ENCODE measurements at places on chromosomes 7 and 10.

DNA sequence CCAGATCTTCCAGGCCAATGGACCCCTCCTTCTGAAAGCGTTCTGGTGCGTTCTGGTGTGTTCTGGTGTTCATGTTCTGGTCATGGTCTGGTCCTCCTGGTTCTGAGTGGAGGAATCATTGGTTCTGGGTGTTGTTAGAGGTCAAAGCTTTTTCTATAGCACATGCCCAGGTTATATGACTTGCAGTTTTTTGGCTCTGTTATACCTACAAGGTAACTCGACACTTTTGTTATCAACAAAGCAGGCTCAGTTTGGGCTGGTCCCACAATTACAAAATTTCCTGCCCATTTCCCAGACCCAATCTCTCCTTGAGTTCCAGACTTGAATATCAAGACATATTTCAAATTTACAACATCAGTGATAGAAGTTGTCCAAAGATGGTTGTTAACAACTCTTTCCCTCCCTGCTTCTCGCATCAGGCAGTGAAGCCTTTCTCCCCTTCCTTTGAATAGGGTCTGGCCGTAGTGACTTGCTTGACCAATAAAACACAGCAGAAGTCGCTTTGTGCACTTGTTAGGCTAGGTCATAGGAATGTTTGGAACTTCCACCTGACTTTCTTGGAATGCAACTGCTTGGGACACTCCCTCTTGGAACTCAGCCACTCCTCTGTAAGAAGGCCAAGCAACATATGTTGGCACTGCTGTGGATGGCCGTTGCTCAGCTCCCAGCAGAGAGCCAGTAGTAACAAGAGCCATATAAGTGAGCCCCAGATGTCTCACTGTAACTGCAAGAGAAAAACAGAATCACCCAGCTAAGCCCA is 83.1 kb upstream of the STEAP1B start:
- DNase-seq = no peak

GRCh38 chr10:17644485-17644943 is 563 bp downstream of the STAM start:
- DNase-seq = no peak

DNA sequence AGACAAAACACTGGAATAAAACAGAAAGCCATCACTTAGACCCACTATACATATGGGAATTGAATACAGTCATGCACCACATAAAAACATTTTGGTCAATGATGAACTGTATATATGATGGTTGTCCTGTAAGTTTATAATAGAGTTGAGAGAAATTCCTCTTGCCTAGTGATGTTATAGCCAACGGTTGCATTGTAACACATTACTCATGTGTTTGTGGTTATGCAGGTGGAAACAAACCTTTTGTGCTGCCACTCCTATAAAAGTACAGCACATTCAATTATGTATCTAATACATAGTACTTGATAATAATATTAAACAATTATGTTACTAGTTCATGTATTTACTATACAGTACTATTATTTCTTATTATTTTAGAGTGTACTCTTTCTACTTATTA is 381.2 kb upstream of the MBL2 start:
- no peak for DNase-seq

DNA sequence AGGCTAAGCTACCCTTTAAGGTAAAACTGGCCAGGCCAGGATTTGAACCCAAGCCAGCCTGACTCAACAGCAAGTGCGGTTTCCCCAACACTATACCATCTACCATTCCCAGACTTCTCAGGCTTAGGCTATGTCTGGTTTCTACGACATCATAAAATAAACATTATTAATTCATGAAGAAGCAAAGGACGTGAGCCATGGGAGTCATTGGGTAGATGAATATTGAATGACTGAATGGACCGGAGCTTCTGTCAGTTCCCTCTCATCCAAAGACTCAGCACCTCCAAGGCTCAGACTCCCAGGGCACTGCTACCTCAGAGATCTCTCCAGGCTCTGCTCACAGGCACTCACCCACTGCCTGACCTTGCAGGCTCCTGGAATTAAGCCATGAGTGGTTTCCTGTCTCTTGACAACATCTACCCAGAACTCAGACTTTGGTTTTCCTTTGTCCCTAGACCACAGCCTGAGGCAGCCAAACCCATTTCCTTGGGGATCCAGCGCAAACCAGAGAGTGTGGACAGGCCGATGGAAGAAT is 64.6 kb upstream of the STEAP1B start:
- DNase-seq = no peak

GRCh38 chr10:100020142-100020885 is 10.6 kb upstream of the DNMBP start:
- no peak for DNase-seq

GRCh38 chr7:138460176-138460648 is at the start of gene TRIM24:
TRIM24 (plus strand) TSS chr7:138460259; CDS start chr7:138460549, 290 bp downstream.
- no peak for DNase-seq

- DNase-seq = no peak
Measured at GRCh38 chr10:43869669-43870322, 221.1 kb upstream of the ZNF32 start.

- DNase-seq = no peak
Measured at GRCh38 chr7:141276031-141276430, 202.2 kb downstream of the TMEM178B start.

DNA sequence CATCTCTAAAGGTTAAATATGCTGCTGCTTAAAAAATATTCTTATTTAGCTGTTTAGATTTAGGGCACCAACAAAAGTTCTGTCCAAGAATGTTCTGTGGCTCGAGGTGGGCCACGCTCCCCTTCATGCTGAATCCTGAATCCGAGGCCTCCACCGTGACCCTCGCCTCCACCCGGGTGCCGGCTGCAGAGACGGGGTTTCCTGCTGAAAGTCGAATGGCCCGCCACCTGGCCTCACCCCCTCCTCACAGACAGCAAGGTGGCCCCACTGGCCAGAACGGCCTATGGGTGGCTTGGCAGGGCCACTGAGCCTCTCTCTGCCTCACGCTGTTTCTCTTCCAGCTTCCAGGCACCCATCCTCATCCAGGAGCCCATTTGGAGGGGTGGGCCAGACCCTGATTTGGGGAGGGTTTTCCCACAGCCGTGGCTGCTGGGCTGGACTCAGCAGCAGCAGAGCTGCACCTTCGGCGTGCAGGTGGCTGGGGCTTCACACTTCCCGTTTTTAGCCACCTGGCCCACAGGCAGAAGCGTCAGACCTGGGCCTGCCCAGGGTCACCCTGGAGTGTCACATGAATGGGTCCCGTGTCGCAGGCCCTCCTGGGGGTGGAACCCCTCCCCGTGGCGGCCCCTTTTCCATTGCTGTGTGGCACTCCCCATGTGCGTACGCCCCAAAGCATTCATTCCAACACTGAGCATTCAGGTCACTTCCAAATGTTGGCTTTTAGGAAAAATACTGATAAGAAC is 26.3 kb upstream of the ADGRA1 start:
- no peak for DNase-seq

GRCh38 chr10:76251841-76252671 is 820.6 kb downstream of the LRMDA start:
- DNase-seq = no peak

DNA sequence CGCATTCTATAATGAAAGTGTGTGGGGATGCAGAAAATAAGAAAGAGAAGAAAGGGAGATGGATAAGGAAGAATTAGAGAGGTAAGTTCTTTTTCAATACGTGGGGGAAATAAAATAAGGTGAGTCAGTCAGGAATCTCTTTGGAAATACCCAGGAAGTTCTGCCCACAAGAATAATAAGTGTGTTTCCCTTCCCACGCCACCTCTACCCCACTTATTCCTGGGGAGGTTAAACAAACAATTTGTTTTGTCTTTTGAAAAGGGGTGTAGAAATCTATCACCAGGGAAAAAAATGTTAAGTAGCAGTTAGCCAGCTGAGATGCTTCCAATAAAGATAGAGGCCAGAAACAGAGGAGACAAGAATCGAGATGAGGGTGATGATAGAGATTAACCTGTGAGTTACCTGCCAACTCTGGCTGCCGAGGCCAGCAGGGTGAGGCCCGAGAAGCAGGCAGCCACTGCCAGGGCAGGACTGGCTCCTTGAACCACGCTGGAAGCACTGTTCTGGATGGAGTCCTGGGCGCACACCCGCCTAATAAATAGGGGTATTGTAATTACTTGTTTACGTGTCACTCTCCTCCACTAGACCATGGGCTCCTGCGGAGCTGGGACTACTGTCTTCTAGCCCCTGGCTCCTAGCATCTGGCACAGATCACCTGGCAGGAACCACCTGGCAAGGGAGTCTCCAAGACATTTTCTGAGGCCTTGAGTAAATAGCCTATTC is 191.3 kb downstream of the FGFR2 start:
- DNase-seq = no peak

- DNase-seq = no peak
Measured at GRCh38 chr10:11876805-11877590, 53.8 kb downstream of the PROSER2 start.

GRCh38 chr7:144454256-144455039 is 51.0 kb upstream of the NOBOX start:
- no peak for DNase-seq

DNA sequence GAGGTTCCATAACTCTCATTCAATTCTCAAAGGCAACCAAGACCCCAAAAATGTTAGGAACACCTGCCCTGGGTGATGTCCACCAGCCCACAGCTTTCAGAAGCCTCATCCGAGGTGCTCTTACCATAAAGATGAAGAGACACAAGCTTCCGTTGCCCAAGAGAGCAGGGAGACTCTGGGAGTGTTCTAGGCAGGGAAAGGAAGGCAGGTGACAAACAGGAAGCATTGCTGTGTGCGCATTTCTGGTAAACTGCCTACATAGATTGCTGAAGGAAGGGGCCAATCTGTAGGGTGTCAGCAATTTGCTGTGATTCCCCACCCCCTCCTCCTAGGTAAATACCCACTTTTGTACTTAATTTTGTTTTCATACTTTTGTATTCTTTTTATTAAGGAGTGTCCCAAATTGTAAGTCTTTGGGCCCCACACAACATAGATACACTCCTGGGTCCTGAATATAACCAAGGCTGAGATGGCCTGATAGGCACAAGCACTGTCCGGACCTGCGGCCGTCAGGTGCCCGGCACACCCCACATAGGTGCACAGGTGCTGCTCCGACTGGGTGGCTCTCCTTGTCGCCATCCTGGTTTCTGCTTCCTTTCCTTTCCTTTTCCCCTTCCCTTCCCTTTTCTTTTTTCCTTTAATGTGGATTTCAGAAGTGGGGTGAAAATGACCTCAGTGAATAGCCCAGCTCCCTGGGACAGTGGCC is 51.4 kb upstream of the SMNDC1 start:
- no peak for DNase-seq

DNA sequence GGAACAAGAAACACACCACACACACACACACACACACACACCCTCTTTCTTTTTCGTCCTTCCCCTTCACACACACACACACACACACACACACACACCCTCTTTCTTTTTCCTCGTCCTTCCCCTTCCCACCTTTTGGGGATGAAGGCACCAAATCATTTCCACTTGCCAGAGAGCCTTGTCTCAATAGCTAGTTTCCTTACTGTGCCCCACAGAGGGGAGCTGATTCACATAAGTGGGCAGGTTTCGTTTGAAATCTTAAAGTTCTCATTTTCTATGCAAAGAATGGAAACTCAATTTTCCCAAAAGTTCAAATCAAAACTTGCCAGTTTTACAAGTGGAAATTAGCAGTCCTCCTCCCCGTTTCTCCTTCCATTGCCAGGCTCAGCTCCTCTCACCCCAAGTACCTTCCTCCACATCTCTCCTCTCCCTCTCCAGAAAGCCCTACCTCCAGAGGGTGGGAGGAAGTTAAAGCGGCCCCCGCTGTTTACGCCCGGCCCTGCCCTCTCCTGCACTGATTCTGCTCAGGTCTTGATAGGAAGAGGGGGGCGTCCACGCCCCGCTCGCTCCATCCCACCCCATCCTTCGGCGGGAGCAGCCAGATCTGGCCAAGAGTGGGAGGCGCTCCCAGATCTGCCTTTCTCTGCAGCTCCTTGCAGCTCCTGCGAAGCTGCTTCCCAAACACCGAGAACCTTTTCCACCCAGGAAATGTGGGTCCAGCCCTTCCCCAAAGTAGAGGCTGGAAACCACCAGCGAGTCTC is 1.3 kb downstream of the CTTNBP2 start:
- DNase-seq = no peak

DNA sequence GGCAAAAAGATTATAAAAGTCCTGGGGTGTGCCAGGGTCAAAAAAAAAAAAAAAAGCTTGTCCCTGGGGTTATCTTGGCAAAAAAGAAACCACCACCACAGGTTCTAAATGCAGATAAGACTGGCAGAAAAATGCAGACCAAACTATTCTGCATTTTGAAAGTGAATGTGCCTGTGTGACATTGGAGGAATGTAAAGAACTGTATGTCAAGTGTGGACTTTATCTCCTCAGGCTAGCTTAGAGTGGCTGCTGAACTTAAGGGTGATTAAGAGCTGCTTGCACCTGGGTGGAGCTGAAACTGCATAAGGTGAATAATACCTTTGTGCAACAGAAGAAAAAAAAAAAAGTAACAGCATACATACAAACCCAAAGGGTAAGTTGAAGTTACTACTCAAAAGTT is 1.3 kb upstream of the NAPEPLD start:
- DNase-seq = no peak

- DNase-seq = no peak
Measured at GRCh38 chr7:28878481-28878880, 79.6 kb downstream of the TRIL start.

GRCh38 chr10:34184939-34185386 is 630.1 kb downstream of the PARD3 start:
- DNase-seq = no peak

DNA sequence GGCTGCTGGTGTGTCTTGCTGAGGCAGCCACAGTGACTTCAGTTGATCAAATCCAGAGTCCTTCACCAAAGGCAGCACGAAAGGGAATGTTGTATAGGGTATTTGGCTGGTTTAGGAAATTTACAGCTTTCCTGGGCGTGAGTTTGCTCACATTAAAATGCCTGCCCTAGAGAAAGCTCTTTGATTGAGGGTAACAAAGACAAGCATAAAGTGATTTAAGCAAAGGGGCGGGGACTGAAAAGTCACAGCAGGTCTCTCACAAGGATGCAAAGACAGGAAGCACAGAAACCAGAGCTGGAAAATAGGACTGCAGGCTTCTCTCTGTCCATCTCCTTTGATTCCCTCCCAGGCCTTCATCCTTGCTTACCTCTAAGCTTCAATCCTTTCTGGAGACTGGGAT is 139.2 kb downstream of the ELMO1 start:
- no peak for DNase-seq

GRCh38 chr7:46170792-46171191 is 249.7 kb upstream of the IGFBP3 start:
- no peak for DNase-seq

- DNase-seq = no peak
Measured at GRCh38 chr7:44988701-44989100, 9.9 kb upstream of the MYO1G start.

GRCh38 chr10:101356132-101356531 is 2.2 kb downstream of the BTRC start:
- no peak for DNase-seq

GRCh38 chr7:19715499-19715898 is 6.7 kb upstream of the POLR1F start:
- DNase-seq = no peak

- no peak for DNase-seq
Measured at GRCh38 chr7:155763691-155764437, 48.4 kb downstream of the SHH start.

DNA sequence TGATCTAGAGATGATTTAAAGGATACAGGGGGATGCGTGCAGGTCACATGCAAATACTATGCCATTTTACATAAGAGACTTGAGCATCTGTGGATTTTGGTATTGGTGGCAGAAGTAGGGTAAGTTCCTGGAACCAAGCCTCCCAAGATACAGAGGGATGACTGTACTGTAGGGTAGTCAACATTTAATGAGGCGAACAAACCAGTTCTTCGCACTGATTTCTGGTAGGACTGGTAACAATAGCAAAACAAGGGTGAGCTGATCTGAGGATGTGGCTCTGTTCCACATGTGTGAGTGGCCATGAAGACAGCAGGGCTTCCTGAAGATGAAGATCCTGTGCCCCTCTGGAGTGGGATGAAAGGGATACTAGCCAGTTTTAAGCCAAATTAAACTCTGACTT is 36.3 kb downstream of the MKX start:
- no peak for DNase-seq

All from activated B cell treated with CpG ODN at 0.5 μM for 24 hours (primary cell).